ENCODE measurements at places on chromosomes 12 and 14.

DNA sequence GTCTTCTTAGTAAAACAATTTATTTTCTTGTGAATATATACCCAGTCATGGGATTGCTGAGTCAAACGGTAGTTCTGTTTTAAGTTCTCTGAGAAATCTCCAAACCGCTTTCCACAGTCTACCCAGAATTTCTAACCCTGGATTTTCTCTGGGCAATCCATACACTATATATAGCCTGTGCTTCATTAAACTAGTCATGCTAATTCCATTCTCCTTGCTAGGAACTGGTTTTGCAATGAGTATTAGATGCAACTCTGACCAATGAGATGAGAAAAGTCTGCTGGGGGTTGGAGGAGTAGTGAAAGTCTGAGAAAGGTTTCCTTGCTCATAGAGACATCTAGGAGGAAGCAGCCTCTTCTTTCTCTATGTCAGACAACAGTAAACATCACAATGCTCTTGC is 196.1 kb upstream of the CDKN3 start:
- no peak for DNase-seq

- DNase-seq = no peak
These were observed 416.0 kb downstream of the LRIG3 start for GRCh38 chr12:58504143-58504938.

GRCh38 chr12:131634037-131634436 is 76.9 kb upstream of the SFSWAP start:
- DNase-seq = no peak

DNA sequence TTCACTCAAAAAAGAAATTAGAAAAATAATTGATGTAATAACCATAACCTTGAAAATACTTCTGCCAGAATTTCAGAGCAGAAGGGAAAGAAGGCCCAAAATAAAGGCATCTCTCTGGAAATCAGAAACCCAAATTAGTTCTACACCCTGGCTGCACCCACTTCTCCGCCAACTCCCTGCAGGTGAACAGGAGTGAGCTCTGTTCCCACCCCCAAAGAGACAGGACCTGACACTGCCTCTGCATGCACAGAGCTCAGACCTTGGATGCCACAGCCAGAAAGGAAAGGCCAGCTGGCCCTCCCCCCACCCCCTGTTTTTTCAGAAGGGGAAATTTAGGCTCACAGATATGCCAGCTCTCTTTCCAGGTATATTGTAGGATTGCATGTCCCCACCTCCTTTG is 228.2 kb downstream of the BCL11B start:
- no peak for DNase-seq

- no peak for DNase-seq
These were observed 167.9 kb downstream of the PHETA1 start for GRCh38 chr12:111201036-111201435.

DNA sequence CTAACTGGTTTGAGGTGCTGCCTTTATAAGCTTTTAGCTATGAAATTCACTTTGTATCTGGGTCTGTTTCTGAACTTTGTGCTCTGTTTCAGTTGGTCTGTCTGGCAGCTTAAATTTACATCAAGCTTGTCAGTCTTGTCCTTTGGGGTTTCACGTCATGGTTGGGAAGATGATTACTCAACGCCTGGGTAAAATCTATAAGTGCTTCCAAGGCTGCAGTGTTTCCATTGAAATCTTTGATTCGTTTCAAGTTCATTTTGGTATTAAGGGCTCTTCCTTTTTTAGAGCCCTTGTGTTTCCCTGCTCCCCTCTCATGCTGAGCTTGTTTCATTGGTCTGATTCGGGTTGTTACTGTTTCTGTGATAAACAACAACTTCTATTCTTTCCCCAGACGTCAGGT is 58.2 kb downstream of the FBXW8 start:
- no peak for DNase-seq

DNA sequence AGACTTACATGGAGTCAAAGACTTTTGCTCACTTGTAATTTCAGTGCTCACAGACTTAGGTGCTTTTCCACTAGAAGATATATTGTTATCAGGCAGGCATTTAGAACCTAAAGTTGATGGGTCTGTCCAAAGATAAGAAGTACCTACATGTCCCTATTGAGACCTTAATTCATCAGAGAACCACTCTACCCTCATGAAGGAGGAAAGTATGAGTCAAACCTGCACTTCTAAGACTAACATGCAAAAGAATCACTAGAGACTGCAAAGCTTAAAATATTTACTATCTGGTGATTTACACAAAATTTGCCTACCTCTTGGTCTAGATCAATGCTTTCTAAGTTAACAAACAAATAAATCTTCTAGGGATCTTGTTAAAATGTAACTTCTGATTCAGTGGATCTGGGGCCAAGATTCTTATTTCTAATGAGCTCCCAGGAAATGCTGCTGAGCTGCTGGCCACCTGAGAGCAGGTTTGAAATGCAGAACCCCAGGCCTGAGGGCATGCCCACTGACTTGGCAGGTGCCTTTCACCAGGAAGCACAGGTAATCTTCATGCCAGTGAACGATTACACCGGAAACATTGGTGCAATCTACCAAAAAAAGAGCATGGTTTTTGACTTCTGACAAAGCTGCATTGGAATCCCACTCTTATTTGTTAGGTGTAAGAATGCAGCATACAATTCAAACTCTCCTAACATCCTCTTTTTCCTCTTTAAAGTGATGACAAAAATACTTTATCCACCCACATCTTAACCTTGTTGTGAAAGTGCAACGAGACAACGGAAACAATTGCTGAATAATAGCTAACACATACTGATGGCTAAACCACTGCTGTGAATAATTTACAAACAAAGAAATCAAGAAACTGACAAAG is 214.2 kb downstream of the ADAMTS20 start:
- no peak for DNase-seq

- DNase-seq = no peak
These were observed 4.9 kb downstream of the CACNA2D4 start for GRCh38 chr12:1913377-1914113.

- no peak for DNase-seq
These were observed 63.6 kb upstream of the RESF1 start for GRCh38 chr12:31895449-31896150.

DNA sequence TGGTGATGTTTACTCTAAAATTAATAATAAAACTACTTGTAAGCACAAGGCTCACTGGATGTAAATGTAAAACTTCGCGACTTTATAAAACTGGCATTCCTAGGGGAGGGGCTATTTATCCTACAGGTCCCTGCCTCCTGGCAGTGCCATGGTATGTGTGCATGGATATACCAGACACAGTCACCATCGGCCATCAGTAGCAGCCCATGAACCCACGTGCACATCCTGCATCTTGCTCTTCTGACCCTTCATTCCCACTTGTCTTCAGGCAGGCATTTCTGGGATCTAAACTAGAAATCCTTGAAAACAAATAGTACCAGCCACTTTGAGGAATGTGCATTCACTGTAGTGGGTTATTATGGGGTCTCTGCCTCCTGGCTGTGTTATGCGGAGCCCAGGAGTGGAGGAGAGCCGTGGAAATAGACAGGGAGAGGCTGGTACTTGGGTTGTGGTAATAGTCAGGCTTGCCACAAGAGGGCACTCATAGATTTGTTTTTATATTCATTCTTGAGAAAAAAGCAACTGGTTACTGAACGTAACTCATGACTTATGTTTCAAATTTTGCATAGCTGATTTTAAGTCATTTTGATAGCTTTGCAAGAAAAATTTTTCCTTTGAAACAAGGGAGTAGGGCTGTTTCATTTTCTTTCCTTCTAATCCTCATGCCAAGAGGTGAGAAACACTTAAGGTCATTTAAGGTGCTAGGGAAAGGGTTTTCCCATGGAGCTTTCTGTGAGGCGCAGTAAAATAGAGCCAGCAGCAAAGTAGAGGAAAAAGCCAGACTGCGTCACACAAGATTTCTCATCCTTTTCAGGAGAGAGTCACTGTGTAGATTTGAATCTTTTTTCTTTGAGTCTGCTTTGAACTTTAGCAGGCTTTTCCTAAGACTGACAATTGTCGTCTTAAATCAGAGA is 17.4 kb upstream of the GALNT16 start:
- DNase-seq = peak; percentile 22

DNA sequence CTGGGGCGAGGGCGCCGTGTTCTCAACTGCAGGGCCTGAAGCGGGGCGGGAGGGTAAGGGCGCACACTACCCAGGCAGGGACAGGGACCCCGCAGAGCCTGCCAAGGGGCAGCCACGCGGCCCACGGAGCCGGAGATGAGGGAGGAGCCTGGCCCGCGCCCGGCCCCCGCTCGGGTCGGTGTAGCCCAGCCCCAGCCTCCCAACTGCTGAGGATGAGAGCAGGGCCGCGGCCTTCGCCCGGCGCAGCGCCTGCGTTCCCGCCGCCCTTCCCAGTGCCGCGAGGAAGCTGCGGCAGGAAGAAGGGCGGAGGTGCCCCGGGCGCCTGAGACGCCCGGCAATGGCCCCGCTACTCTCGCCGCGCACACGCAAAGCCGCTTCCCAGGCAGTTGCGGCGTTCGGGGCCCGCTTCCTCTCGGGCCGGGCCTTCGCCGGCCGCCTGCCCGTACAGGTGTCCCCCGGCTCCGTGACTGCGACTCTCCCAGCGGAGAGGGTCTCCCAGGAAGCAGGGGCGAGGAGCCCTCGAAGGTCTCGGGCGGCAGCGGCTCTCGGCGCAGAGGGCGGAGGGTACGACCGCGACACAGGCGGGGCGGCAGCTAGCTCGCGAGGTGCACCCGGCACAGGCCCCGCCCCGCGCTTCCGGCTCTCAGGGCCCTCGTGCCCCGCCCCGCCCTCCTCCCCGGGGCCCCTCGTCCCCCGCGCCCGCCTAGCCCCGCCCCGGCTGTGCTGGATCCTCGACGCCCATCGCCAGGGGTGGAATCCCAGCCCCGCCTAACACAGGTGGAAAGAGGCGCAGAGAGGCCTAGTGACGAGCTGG is 24.8 kb upstream of the YY1 start:
- DNase-seq = peak; percentile 79

GRCh38 chr12:25985316-25986175 is 27.1 kb downstream of the RASSF8 start:
- DNase-seq = no peak

- no peak for DNase-seq
These were observed 16.9 kb upstream of the AICDA start for GRCh38 chr12:8629486-8630033.

- DNase-seq = no peak
These were observed 87.9 kb upstream of the METAP2 start for GRCh38 chr12:95386051-95386450.

DNA sequence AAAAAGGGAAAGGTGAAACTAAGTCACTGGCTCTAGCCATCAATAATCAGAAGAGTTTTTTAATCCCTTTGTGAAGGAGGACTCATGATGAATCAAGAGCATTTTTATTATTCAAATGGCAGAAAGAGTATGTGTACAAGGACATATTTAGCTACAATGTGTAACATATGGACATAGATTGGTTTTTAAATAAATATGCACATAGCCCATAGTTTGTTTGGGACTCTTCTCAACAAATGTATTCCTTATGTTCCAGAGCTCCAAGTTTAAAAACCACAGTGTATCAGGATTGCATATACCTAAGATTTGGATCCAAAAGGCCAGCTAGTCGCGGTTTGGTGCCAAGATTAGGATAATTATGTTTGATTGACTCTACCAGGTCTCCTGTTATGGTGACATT is 104.2 kb downstream of the C12orf50 start:
- DNase-seq = no peak

DNA sequence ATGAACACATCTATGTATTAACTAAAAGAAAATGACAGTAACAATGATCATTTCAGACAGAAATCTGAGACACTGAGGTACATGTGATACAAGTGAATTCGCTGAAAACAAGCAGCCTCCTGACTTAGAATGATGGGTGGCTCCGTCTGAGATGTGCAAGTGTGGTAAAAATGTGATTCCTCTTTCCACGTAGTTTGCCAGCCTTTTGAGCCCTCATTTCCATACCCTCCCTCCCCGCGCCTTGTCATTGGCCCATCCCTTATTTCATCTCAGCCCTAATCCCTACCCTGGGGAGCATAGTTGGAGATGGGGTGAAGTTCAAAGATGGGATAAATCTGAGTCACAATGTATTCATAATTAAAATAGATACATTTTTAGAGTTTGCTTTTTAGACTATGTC is 107.8 kb downstream of the BMP4 start:
- DNase-seq = no peak

- no peak for DNase-seq
These were observed 22.3 kb upstream of the GNS start for GRCh38 chr12:64781280-64782190.

DNA sequence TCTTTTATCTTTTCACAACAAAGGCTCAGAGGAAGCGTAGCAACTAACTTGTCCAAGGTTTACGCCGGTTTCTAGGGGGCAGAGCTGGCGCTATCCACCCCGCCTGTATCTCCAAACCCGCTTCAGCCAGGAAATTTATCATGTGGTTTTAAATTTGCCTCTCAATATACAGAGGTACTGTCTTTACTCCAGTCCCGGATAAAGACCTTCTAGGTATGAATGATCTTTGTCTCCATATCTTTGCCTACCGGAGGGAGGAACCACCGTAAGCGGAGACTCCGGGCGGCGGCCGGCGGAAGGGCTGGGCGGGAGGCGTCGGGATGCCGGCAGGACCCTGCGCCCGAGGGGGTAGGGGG is 693 bp upstream of the RIMKLB start:
- no peak for DNase-seq

DNA sequence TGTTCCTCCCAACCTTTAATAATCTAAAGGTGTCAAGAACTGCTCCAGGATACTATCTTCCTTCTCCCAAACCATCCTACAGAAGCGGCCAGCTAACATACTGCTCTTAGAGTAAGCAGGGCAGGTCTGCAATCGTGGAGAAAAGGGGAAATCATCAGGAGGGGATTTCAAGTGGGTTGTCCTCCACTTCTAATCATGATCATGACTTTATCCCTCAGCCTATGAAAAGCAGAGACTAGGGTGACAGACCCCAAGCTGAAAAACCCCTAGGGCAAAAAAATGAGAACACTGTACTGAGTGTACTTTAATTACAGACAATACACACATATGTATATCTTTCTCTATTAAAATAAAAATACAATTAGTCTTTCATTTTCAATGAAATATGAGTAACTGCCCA is 13.9 kb downstream of the DUSP16 start:
- no peak for DNase-seq

DNA sequence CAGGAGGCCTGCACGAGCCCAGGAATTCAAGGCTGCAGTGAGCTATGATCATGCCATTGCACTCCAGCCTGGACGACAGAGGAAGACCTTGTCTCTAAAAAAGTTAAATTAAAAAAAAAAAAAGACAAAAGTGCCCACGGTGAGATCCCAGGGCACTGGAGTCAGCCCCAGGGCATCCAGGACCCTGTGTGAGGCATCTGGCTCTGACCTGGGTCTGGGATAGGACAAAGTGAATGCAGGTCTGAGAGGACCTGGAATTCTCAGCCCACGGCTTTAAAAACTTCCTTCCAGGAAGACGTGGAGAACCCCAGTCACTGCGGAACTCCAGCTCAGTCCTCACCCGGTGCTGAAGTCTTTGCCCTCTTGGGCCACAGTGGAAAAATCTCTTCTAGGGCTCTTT is 33.1 kb downstream of the PHETA1 start:
- no peak for DNase-seq

DNA sequence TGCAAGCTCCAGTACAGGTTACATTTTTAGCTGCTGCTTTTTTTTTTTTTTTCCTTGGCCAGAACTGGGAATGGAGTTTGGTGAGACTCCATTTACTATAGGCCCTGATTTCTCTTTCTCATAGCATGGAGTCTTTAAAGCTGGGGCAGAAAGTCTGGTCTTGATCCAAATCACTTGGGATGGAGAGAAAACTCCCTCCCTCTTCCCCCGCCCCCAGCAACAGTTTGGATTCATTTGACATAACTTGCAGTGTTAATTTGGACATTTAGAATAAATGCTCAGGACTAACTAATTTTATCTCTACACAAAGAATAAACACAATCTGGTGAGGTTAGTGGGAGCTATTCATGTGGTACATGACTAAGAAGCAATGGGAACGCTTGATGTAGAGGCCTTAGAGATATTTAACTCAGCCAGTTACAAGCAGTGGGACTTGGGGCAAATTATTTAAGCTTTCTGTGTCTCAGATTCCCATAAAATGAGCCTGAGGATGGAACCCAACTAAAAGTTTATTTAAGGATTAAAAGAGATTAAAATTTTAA is 107.3 kb upstream of the ARHGAP5 start:
- no peak for DNase-seq
